LNCaP clone FGC (cell line): ENCODE measurements at places on chromosomes 3 and 15.

DNA sequence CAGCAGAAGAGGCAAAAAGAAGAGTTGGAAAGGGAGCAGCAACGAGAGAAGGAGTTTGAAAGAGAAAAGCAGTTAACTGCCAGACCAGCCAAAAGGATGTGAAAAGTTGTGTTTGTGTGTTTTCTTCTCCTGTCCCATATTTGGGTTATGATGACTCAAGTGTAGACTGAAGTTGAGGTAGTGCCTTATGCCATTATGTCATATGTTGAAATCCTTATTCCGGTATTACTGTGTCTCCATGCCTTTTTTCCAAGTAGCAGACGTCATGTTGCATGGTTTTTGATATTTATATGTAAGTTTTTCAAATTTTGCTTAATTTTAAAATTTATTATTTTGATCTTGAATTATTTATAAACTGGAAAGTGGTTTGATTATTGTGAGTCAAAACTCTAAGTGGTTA, 19.2 kb downstream of the BLOC1S6 start:
- no peak for DNase-seq

DNA sequence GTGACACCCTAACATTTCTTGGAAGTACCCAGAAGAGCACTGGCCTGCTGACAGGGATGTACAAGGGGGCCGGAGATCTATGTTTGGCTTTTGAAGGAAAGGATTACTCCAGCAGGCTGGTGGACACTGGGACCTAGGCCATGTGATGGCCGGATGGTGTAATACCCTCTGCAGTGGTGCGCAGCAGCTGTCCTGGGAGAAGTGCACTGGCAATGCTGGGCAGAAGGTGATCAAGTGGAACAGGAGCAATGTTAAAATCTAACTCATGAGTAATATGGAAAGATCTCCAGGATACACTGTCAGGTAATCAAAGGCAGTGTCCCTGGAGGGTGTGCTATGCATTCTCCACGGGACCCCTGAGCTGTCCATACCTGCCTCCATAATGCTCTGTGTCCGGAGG, 71.2 kb upstream of the POMGNT2 start:
- DNase-seq, result no peak

- DNase-seq, result peak; percentile 59
These were observed 106.7 kb downstream of the ZNF621 start for GRCh38 chr3:40631341-40631995.

DNA sequence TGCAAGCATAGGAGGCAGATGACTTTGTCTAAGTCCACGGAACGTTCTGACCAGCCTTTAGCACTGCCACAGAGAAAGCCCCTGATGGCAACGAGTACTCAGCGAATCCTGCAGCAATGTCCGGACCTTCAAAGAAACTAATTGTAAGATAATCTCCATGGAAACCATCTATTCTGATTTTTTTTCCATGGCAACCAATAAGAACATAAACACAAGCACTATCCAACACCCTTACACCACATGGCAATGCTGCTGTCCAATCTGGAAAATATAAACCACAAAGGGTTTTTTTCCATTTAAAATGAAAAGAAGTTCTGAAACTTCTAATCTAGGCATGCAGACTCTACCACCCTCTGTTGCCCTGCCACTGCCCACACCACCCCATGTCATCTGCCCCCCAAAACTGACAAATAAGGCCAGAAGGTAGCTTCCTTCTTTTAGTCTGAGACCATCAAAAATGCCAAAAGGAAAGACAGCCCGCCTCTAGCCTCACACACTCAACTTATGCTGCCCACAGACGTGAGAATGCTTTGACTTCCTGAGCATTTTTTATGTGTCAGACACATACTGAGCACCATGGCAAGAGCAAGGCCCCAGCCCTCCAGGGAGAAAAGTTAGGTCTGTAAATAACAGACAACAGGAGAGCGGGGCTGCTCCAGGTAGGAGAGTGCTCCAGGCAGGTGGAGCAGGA, 44.5 kb downstream of the POC1A start:
- DNase-seq, result no peak

- no peak for DNase-seq
These were observed 83.8 kb upstream of the FNDC3B start for GRCh38 chr3:171955598-171955997.

DNA sequence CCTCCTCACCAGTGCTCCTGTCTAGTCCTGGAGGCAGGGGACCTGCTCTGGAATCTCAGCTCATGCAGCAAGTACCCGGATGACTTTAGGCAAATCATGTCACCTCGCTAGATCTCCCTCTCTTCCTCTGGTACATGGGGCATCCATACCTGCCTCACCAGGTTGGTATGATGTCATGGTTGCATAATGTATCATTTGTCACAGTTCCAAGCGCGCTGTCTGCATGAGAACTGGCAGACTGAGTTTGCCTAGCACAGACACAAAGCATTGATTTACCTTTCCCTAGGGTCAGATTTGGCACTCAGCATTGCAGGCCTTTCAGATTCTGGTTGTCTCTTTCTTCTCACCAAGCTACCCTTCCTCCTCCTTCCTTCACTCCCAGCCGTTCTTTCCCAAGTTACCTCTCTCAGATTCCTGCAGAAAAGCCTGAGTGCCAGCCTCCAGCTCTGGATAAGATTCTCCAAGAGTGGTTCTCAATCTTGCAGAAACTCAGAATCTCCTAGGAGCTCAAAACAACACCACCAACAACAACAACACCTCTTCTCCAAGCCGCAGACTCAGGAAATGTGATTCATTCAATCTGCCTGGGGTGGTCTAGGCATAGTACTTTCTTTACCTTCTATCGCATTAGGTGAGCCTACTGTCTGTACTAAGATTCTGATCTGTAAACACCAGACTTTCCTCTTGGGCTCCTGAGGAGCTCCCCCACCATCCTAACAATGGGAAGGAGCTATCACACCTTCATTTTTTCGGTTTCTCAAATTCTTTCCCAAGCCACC, 29.5 kb downstream of the FAM43A start:
- DNase-seq, result no peak

DNA sequence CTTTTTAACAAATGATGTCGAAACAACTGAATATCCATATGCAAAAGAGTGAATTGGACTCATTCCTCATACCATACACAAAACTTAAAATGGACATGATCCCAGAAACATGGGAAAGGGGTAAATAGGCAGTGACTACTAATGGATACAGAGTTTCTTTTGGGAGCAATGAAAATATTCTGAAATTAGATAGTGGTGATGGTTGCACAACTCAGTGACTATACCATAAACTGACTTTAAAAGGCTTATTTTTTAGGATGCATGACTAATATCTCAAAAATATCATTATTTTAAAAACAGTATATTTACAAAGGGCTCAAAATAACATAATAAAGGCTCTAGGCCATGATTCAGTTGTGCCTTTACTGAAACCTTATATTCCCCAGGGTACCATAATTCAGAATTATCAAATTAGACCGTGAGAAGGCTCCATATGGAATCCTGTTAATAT, 16.3 kb upstream of the ATP13A3 start:
- DNase-seq, result no peak

GRCh38 chr15:92653366-92653765, 2.2 kb downstream of the FAM174B start:
- DNase-seq, result no peak

GRCh38 chr3:119627461-119627860, 29.8 kb downstream of the PLA1A start:
- DNase-seq, result no peak

DNA sequence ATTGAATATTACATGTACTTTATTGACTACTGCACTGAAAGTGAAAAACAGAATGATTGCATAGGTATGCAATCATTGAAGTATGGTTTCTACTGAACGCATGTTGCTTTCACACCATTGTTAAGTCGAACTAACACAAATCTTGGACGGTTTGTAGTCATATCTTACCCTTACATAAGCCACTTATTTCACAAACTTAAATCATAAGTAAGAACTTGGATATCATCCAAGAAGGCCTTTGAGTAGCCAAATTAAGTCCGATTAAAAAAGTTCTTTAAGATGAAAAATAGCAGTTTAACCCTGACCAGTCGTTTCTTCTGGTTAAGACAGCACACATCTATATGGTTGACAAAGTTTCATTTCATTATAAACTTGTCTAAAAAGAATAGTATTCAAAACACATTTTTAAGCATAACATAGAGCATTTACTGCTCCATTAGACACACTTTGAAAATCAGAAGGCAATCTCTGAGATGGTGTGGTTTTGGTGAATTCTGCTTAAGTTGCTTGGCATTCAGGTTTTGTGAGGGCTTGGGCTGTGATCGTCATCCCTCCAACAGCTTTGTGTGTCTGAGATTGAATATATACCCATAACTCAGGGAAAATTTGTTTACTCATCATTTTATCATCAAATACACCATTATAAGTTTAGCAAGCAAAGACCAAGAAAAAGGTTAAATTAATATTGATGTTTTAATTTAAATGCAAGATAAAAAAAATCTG, 92.2 kb downstream of the NFKBIZ start:
- DNase-seq, result no peak

DNA sequence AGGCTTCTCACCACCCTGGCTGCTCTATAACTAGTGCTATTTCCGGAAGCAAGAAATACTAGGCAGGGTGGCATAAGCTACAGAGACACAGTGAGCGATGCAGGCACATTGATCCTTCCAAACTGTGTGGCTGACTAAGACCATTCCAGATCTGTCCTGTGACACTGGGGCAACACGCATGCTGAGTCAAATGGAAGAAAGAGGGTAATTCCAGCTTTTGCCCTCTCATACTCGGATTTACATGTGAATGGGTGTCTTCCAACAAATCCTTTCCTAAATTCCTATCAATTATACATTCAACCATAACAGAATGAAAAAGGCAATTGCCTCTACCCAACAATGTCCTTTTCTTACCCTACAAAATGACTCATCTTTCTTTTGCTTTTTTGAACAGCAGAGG, 5.1 kb downstream of the FSIP1 start:
- no peak for DNase-seq

DNA sequence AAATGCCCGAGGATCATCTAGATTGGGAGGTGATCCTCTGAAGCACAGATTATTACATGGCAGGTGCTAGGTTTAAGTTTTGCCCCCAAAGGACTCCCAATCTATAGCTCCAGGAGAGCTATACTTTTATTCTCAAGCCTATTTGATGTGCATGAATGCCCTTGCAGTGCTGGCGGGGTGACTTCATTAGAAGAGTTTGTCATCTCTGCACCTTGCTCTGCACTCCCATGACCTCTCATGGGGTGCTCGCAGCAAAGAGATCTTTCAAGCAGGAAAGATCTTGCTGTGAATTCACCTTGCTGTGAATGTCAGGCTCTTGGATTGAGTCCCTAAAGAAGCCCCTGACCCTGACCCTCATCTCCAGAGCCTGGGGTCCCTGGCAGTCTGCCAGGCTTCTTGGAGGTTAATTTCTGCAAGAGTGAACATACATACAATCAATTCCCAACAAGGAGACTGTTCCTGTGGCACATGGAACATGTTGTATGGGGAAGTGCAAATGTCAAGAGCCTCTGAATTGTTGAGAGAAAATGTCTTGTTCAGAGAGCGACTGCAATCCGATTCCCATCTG, 45.9 kb downstream of the FAM43A start:
- DNase-seq, result no peak

- DNase-seq, result no peak
These were observed 98.6 kb downstream of the RPL39L start for GRCh38 chr3:187040516-187041361.

GRCh38 chr15:40843885-40844695, at the start of gene SPINT1:
SPINT1 (plus strand) TSS chr15:40844048; CDS start chr15:40844555, 507 bp downstream.
- DNase-seq, result no peak

DNA sequence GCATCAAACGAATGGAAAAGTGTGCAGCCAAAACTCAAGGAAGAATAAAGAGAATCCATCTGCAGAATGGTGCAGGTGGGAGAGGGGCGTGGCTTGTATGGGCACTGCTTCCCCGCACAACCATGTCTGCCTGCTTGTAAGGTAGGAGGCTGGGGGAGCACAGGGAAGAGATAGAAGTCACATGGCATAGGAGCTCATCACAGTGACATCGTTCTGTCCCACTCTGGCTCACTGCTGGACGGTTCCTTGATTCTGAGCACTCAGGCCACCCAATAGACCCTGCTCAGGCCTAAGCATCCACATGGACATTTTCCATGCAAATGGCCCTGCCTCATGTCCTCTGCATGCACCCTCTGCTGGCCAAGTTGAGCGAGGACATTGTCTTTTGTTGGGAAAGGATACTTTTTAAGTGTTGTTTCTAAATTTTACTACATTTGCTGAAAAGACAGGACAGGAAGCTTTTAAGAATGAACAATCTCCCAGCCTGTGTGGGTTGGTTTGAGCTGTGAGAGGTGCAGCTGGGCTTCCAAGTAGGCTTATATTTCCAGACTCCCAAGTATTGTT, 3.1 kb downstream of the MYLK start:
- no peak for DNase-seq

- DNase-seq, result no peak
These were observed 20.1 kb upstream of the CGNL1 start for GRCh38 chr15:57356178-57356577.

DNA sequence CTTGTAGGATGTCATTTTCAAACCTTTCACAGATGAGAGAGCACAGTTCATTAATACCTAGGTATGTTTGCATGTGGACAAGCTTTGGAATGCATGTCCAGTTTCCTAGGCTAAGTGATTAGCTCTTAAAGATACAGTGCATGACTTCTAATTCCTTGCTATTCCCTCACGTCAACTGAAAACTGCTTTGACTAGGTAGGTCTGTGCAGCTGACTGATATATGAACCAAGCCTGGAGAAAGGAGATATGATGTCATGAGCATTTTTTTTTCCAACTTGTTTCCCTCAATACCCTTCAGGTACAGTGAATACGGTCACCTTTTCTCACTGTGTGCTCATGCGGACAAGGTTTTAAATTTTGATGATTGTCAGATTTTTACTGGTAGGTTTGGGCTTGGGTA, 41.6 kb upstream of the TASOR start:
- no peak for DNase-seq

- DNase-seq, result no peak
These were observed 510.8 kb upstream of the SEMA6D start for GRCh38 chr15:47206358-47206978.

- no peak for DNase-seq
These were observed 7.0 kb downstream of the MORF4L1 start for GRCh38 chr15:78879517-78880241.

GRCh38 chr3:189013224-189013888, 158.4 kb upstream of the TPRG1 start:
- DNase-seq, result no peak

DNA sequence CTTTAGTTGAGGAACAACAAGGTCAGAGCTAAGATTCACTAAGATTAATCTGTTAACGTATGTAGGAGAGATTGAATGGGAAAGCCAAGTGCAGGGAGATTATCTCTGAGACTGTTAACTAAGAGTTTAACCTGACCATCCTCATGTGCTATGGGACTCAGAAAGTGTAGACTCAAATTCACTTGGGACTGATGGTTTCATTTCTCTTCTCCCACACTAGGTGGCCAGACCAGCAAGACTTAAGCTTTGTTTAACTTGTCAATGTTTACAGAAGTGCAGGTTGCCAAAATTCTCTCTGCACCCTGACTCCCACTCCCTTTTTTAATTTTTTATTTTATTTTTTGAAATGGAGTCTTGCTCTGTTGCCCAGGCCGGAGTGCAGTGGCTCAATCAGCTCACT, 6.3 kb upstream of the HEXA start:
- peak; percentile 32 for DNase-seq

DNA sequence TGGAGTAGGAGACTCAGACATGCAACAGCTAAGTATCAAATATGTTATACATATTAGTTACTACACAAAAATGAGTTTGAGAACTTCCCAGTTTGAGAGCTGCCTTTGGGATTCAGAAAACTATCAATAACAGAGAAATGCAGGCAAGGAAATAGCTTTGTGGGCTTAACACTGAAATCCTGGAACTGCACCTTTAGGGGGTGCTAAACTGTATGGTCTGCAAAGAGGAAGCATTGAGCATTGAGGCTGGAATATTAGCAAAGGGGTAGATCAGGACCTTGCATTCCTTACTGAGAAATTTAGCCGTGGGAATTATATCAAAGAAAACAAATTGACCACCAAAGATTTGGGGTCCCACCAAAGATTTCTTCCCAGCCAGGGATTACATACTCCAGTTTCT, 580.0 kb downstream of the ZNF385D start:
- no peak for DNase-seq
